Activated CD4-positive, alpha-beta T cell treated with anti-CD3 and anti-CD28 coated beads for 48 hours (primary cell): ENCODE measurements at places on chromosomes 11 and 22.
A peak's percentile ranks its signal among the peaks of the same experiment; 100 is the strongest.

- no peak for DNase-seq
These were observed 14.2 kb downstream of the KMT2A start for GRCh38 chr11:118450451-118450850.

- DNase-seq, result peak; percentile 62
These were observed 12.5 kb upstream of the MB start for GRCh38 chr22:35629406-35630216.

- DNase-seq, result no peak
These were observed 4.8 kb downstream of the CCDC88B start for GRCh38 chr11:64344787-64345186.

DNA sequence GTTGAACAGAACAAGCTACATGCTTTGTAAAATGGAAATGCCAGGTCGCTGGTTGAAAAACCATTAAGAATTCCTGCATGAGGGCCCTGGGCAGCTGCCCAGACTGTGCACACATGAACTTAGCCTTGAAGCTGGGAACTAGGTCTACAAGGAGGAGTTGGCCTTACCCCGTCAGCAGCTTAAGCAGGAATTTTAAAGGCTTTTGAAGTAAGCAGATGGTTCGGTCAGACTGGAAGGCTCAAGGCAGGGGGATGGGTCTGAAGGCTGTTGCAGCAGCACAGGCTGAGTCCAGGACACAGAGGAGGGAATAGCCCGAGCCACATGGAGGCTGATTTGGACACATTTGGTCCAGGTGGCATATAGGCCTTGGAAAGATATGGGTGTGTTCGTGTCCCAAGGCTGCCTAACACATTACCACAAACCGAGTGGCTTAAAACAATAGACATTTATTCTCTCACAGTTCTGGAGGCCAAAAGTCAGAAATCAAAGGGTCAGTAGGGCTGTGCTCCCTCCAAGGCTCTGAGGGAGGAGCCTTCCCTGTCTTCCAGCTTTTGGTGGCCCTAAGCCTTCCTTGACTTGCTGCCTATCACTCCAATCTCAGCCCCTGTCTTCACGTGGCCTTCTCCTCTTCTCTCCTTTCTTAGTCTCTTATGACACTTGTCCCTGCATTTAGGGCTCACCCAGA lies 11.6 kb downstream of the LIF start:
- no peak for DNase-seq

DNA sequence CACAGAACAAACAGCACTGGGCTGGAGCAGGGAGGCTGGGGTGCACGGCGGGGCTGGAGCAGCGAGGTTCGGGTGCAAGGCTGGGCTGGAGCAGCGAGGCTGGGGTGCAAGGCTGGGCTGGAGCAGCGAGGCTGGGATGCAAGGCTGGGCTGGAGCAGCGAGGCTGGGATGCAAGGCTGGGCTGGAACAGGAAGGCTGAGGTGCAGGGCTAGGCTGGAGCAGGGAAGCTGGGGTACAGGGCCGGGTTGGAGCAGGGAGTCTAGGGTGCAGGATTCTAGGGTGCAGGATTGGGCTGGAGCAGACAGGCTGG lies 198.5 kb downstream of the BRD1 start:
- no peak for DNase-seq

DNA sequence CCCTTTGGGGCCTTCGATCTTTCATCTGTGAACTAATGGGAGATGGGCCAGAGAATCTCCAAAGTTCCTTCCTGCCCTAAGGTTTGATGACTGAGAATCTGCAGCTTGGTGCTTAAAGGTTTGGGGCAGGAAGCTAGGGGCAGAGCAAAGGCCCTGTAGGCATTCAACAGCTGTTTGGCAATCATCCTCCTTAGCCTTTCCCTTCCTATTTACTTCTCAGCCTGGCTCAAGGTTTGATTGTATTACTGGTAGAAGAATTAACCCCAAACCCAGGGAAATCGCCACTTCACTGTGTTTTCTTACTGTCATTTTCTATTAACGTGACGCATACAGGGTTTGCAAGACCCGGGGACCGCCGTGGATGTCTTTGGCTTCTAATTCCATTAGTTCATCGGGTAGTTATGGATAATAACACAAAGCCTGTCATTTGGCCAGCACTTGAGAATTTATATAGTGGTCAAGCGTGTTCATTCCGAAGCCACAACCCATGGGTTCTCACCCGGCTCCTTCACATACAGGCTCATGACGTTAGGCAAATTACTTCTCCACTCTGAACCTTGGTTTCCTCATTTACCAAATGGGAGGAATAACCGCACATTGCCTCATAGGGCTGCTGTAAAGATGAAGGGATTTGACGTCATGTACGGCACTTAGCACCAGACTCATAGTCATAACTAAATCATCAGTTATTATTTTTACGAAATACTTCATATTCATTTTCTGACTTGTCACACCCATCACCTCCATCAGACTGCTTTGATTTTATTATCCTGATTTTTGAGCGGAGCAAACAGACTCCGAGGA lies 158.1 kb downstream of the FBXO7 start:
- no peak for DNase-seq

DNA sequence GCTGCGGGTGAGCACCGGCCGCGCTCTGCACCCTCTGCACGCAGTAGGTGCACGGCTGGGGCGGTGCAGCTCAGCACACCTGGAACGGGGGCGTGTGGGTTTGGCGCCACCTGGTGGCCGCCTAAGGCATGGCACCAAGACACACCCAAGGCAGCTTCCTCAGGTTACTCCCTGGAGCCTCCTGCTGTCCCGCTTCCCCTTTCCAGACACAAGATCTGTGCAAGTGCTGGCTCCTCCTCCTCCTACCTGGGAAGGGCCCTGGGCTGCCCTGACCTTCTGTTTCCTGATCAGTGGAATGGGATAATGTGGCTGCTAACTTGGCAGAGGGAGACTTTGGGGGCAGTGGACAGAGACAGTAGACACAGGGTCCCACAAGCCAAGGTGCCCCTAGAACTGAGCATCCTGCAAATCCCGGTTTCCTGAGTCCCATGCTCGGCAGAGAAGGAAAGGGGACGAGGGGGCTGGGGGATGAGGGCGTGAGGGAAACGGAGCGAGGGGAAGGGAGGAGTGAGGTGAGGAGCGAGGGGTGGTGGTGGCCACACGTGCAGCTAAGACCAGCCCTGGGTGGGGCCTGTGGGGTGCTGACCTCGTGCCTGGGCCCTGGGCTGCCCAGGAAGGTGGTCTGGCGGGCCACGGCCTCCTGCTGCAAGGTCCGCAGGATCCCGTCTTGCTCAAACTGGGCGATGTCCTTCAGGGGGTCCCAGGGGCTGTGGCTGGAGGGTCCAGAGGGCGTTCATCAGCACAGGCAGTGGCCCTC lies 34.8 kb upstream of the CARS1 start:
- DNase-seq, result peak; percentile 76

DNA sequence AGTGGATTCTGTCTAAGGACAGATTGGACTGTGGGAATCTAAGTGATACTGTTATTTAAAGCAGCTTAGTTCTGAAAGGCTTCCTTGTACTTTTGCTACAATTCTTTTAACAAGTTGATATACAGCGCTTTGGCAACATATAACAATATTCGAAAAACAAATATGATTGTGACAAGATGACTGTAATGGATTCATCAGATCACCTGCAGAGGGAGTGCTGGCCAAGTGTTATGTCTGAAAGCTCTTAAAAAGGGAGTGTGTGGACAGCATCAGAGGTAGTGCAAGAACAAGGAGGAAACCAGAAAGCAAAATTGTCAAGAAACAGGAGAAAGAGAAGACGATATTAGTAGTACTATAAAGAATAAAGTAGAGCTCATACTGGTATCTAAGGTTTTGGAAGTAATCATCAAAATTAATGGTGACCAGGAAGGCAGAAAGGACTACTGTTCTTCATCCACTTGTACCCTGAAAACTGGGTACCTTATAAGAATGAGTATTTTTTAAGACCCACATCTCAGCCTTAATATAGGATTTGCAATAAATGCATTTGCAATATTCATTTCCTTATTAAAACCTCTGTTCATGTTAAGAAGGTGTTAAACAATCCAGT lies 1112.0 kb upstream of the CCDC90B start:
- no peak for DNase-seq

DNA sequence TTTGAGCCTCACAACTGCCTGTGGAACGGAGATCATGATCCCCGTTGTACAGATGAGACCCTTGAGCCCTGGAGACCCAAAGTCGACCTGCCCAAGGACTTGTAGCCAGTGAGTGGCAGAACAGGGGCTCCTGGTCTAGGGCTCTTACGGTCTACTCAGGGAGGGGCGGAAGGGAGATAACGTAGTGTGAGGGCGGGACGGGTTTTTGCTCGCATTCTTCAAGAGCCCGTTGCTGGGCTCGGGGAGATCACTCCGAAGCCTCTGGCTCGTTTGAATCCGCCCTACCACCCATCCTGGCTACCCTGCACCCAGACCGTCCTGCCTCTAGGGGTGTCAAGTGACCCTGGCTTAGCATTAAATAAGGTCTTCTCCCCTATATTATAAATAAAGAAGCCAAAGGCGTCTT lies 639 bp downstream of the CRY2 start:
- DNase-seq, result peak; percentile 58

- DNase-seq, result no peak
These were observed 12.6 kb downstream of the WNT7B start for GRCh38 chr22:45964372-45964771.

GRCh38 chr11:3128356-3129180 lies 36.5 kb downstream of the OSBPL5 start:
- no peak for DNase-seq

- no peak for DNase-seq
These were observed 149.3 kb downstream of the CACNA1I start for GRCh38 chr22:39719559-39720450.

DNA sequence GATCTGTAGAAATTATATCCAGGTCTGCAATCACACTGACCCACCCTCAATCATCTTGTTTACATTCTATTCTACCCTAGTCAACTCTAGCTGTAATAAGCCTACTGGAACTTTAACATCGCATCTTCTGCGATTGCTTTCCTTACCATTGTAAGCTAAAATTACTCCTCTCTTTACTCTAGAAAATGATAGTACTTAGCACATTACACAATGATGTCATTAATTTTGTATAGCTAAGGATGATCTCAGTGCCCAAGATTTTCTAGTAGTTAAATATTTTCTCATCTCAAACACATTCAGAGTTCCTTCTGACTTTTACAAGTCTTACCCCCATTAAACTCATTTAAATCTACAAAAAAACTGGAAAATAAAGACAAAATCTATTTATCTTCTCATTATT lies 39.6 kb upstream of the CTSC start:
- DNase-seq, result no peak

DNA sequence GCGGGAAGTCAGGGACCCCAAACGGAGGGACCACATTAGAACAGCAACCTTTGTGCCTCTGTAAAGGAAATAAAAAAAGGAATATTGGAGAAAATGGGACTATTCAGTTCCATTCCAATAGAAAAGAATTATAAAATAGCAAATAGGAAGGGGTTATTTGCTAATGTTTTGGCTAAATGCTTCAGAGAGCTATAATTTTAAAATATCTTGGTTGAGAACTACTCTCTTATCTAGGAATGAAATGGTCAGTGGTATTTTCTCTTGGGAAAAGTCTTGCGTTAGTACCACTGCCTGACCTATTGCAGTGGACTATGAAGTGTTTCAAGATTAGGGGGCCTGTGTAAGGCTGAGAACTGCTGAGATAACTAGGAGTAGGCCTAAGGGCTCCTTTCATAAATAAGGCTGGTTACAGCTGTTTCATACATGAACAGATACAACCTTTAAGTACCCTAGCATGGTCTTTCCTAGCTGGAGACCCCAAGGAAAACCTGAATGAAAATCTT lies 6.9 kb upstream of the WEE1 start:
- no peak for DNase-seq

- peak; percentile 70 for DNase-seq
These were observed 547 bp downstream of the PARVG start for GRCh38 chr22:44181033-44181911.

GRCh38 chr11:117412176-117412575 lies 84.5 kb downstream of the CEP164 start:
- no peak for DNase-seq

DNA sequence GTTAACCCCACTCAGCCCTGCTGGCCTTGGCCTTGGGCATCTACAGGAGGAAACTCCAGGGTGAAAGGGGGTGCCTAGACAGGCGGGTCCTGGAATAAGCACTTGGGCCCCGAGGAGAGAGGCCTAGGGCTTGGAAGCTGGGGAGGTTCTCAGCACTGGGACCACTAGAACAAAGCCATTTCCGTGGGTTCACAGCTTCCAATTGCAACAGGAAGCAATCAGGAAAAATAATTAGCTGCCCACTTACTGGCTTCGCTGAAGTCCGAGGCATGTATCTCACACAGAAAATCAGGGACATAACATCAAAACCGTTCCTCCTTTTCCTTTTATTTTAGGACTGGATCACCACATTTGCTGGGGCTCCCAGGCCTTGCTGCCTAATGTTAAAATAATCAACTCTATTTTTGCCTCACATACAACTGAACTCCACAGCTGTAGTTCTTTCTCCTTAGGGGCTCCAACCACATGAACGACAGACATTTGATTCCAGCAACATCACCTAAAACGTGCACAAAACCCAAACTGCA lies 161.1 kb upstream of the GRK3 start:
- DNase-seq, result no peak

DNA sequence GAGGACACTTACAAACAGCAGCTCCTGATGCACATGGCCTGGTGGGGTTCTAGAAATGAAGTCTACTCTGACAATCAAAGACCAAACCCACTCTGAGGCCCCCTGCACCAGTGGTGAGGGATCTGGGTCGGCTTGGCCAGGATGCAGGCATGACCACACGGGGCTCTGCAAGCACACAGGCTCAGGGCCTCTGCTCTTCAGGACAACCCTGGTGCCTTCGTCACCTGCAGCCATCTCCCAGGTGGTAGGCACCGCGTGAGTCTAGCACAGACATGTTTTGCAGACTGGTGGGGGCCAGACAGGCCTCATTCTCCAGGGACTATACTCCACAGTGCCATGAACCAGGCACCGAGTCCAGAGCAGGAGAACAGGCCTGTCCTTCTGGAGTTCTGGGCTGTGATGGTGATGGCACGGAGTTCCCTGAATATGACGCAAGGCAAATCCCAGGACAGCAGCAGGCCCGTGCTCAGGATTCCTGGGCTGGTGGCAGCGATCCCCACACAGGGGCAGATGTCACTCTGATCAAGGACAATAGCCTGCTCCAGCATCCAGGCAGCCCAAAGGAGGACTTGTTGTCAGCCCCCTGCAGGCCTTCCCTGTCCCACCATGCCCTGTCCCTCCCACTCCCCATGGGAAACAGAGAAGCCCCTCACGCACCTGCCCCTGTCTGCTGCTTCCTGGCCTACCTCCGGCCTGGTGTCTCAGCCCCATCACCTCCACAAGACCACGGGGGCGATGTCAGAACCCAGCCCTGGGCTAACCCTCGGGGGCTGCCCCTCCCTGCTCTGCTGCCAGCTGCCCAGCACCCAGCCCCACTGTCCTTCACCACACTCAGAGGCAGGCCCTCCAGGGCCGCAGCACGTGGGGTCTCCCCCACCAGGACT lies 36.1 kb downstream of the GNB1L start:
- no peak for DNase-seq

GRCh38 chr11:61574611-61575010 lies 6.3 kb downstream of the SYT7 start:
- DNase-seq, result no peak

GRCh38 chr11:91219535-91219934 lies 996.7 kb upstream of the CHORDC1 start:
- no peak for DNase-seq

DNA sequence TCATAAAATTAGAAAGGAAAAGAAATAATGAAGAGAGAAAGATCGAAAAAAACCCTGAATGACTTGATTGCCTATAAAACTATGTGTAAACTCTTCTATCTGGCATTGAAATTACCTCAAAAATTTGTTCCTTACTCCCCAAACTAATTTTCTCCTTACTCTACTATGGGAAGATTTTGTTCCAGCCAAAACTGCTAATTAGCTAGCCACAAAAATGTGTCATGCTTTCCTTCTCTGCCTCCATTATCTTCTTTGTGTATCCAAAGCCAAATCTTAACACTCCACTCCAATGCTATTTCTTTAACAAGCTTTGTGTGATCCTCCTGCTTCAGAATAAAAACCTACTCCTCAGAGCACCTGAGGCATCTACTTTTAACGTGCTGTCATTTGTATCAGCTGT lies 831.2 kb downstream of the METTL15 start:
- DNase-seq, result no peak
